WTC11 (cell line): ENCODE measurements at places on chromosomes 4 and X. TPM values are rescaled to one million over a fixed set of nuclear protein-coding genes. Genes with fewer than 3 reads are reported as not detected.

DNA sequence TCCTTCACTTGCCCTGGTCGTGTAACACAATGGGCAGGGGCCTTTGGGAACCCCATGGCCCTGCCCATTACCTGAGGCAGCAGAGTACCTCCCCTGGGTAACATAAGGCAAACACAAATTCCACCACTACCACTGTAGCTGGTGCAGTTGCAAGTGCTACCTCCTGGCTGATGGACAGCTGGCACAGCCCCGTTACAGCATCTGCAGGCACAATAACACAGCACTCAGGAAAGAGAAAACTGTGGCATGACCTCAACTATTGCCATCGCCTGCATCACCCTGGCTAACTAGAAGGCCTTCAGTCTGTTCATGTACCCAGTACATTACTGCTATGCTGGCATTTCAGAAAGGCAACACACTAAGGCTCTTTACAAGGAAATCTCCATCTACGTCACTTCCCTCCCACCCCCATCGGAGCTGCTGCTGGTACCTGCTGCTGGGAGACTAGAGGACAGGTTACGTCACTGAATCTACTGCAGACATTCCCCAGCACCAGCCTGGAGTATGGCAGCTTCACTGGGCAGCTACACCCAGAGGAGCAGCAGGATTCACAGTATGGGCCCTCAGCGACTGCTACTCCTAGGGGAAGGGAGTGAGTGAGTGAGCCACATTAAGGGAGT is 39.4 kb downstream of the ARFIP1 start:
- no peak for DNase-seq

GRCh38 chr4:7862561-7863192 is 77.0 kb downstream of the AFAP1 start:
- no peak for DNase-seq

- no peak for DNase-seq
Measured at GRCh38 chrX:49041744-49042580, 1.2 kb downstream of the TFE3 start.

- no peak for DNase-seq
Measured at GRCh38 chr4:175238827-175239517, 320.8 kb downstream of the ADAM29 start.

USP17L28 gene
- total RNA-seq, result not detected in 3 replicates
